Hematopoietic multipotent progenitor cell treated with erythropoietin and hydrocortisone succinate and interleukin-3 and kit ligand, for 15 days (in vitro differentiated cells): ENCODE measurements at places on chromosomes 4 and X.

DNA sequence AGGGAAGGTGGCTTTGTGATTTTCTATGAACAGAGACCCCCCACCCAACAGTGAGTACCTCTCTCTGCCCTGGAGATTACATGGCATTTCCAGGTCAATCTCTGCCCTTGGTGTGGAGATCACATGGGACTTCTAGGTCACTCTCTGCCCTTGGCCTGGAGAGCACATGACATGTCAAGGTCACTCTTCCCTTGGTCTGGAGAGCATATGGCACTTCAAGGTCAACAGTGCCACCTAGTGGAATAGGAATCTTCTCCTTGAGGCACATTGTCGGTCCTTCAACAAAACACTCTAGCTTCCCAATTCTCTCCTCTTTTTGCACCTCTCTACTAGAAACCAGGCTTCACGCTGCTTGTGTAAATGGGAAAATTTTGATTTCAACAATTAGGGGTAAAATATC is 66.2 kb upstream of the TACR3 start:
- DNase-seq: peak; percentile 4

GRCh38 chrX:44245733-44246132 is 97.7 kb downstream of the EFHC2 start:
- no peak for DNase-seq

- DNase-seq: no peak
Observed at GRCh38 chrX:124238268-124238667, 94.2 kb upstream of the TEX13D start.

DNA sequence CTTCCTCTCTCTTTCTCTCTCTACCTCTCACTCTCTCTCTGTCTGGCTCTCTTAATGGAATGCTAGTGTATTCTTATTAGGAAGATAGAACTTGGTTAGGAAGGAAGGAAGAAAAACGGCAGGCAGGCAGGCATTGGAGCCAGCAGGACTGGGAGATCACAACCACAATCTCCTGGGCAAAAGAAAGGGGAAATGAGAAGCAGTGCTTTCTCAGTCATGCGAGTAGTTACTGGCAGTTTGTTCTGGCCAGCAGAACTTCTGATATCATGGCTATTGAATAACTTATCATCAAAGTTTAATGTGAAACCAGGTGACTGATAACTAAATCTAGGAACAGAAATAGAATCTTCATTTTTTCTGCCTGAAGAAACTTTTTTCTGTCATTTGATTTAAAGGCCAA is 60.9 kb upstream of the PAGE1 start:
- no peak for DNase-seq

- no peak for DNase-seq
Observed at GRCh38 chrX:50705042-50705441, 109.0 kb downstream of the SHROOM4 start.

GRCh38 chr4:75321484-75321883 is 192.7 kb downstream of the RCHY1 start:
- DNase-seq: no peak

GRCh38 chrX:44906542-44906941 is 33.6 kb downstream of the KDM6A start:
- DNase-seq: no peak

GRCh38 chr4:110088670-110089069 is 109.7 kb downstream of the ELOVL6 start:
- DNase-seq: no peak

GRCh38 chrX:39895218-39896110 is 202.3 kb downstream of the BCOR start:
- DNase-seq: no peak

DNA sequence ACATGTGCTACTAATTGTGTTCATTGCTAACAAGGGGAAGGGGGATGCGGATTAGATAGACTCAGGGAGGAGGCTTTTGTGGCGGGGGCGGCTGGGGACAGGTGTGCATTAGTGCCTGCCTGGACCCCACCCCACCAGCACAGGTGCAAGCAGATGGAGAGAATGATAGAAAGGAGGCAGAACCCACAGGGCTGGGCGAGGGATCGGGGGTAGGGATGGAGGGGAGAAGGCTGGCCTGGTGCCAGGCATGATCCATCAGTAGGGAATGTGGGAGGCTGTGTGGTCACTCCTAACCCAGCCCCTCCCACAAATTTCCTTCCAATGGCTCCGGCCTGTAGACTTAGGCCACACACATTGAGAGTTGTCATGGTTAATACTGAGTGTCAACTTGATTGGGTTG is 30.5 kb upstream of the CRMP1 start:
- no peak for DNase-seq

- no peak for DNase-seq
Observed at GRCh38 chr4:76737180-76737579, 160.8 kb downstream of the SOWAHB start.

DNA sequence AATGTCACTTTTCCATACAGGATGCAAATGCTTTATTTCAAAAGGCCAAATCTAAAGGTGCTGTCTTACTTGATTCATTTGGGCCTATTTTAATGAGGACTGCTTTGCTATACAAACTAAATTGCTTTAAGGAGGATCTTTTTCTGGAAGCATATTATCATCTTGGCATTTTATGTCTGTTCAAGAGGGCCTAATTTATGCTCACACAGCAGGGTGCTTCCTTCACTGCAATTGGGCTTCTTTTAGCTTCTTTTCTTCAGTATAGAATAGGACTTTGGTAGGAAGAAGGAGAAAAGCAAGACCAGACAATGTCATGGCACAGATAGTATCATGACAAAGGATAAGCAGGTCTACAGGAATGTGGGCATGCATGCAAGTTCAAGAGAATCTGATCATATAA is 222.4 kb upstream of the ANKRD50 start:
- no peak for DNase-seq

DNA sequence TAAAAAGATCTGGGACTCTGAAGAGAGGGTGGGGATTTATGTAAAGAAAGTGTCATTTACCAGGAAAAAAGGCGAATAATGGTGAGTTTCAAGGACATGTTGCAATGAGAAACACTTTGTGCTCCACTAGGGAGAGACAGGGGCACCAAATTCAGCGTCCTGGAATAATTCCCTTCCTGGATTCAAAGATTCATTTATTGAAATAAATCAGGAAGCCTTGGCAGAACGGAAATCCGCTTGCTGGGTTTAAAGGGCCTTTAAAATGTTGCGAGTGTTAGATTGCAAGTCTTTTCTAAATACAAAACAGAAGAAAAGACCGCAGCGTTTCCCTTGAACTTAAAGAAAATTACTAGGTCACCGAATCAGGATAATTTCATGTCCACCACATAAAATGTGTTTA is 3.8 kb upstream of the ZIC3 start:
- DNase-seq: no peak

GRCh38 chr4:601612-602558 is 23.5 kb upstream of the PDE6B start:
- DNase-seq: no peak

- DNase-seq: no peak
Observed at GRCh38 chrX:72137846-72138495, 6.3 kb upstream of the RTL5 start.

GRCh38 chr4:76947369-76947768 is 2.2 kb upstream of the SEPTIN11 start:
- DNase-seq: peak; percentile 11

- no peak for DNase-seq
Observed at GRCh38 chr4:162506253-162506652, 342.5 kb upstream of the FSTL5 start.

DNA sequence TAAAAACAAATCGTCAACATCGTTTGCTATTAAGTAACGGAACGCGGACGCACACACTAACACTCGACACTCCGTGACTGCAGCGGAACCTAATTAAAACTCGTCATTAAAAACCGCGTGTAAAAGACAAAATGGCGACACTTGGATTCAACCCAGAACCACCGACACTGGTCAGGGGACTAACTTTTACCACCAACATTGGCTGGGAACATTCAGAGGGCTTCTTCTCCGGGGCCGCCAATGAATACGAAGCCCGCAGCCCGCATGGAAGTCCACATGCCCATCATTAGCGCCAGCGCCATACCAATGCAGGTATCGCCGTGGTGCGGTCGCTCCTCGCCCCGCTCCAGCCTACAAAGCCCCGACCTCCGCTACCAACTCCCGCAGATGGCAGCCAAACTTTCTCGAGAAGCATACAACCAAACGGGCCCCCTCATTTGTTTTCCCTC is 498 bp downstream of the RBMX start:
- peak; percentile 45 for DNase-seq

- DNase-seq: no peak
Observed at GRCh38 chr4:121150003-121150402, 14.1 kb downstream of the TNIP3 start.

GRCh38 chr4:112819729-112820128 is 182.8 kb downstream of the LARP7 start:
- no peak for DNase-seq

GRCh38 chr4:42513748-42514492 is 116.6 kb downstream of the SHISA3 start:
- no peak for DNase-seq

GRCh38 chr4:114358901-114359300 is 239.7 kb upstream of the UGT8 start:
- no peak for DNase-seq

- DNase-seq: no peak
Observed at GRCh38 chr4:14985161-14985560, 17.1 kb upstream of the CPEB2 start.

GRCh38 chr4:32624943-32625603 is 1904.9 kb downstream of the PCDH7 start:
- DNase-seq: no peak

- DNase-seq: peak; percentile 59
Observed at GRCh38 chrX:70433848-70434351, 10.7 kb upstream of the DLG3 start.

GRCh38 chrX:46912098-46912602 is at the start of gene JADE3:
JADE3 (plus strand) TSS chrX:46912421; CDS start chrX:46984895, 72,474 bp downstream.
- DNase-seq: peak; percentile 2

- DNase-seq: no peak
Observed at GRCh38 chr4:149211876-149212275, 603.8 kb downstream of the IQCM start.

DNA sequence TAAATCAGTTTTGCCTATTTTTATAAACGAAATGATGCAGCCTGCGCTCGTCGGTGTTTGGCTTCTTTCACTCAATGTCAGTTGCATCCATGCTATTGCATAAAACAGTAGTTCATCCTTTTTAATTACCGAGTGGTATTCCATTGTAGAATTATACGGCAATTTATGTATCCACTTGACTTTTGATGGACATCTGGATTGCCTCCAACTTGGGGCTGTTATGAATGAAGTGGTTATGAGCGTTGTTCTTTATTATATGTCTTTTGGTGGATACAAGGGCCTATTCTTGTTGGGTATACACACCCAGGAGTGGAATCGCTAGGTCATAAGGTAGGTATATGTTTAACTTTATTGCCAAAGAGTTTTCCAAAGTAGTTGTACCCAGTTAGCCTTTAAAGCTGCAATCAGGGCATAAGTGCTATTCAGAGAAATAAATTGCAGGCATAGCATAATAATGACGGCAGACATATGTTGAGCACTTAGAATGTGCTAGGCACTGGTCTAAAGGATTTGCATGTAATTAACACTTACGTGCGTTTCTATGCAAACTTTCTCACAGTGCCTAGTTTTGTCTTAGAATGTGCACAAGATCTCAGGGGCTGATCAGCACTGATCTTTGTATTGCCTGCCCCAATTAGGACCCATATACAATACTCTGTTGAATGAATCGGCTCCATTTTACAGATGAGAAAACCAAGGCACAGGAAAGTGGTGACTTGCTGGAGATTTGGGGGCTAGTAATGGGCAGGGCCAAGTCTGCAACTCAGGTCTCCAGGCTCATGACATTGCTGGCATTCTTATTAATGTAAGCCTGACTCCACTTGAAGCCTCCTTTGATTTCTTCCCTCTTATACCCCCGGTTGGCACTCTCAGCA is 407.0 kb downstream of the BCOR start:
- DNase-seq: no peak

DNA sequence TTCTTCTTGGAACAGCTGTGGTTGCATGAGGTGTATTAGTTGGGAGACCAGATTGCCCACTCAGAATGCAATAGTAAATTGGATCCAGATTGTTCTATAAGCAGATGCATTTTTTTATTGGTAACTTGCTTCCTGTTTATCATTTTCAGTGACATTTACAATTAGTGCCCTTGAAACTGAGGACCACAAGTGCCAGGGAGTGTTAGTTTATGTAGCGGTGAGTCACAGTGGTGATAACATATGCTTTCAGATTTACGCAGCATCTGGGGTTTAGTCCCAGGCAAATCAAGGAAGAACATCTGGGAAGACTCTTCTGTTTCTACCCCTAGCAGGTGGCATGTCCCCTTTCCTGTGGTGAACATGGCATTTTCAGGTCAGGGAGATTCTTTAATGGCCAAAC is 24.1 kb downstream of the FRMPD4 start:
- DNase-seq: no peak

- DNase-seq: no peak
Observed at GRCh38 chr4:932713-933070, 432 bp downstream of the TMEM175 start.

DNA sequence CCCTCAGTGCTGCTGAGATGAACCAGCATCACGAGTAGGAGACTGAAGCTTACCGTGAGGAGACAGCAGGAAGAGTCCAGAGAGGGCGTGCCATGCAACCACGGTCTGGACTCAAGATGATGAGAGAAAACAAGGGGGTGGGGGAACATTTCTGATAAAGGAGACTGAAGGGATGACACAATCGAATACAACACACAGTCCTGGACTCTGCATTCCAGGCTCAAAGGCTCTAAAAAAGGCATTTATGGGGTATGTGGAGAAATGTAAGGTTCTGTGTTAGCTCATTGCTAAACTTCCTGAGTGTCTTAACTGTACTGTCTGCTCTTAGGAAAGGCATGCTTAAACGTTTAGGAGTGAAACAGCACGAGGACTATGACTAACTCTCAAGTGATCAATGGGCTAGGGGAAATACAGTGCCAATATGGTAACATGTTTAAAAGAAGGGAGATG is 20.6 kb upstream of the IRAK1 start:
- DNase-seq: no peak

DNA sequence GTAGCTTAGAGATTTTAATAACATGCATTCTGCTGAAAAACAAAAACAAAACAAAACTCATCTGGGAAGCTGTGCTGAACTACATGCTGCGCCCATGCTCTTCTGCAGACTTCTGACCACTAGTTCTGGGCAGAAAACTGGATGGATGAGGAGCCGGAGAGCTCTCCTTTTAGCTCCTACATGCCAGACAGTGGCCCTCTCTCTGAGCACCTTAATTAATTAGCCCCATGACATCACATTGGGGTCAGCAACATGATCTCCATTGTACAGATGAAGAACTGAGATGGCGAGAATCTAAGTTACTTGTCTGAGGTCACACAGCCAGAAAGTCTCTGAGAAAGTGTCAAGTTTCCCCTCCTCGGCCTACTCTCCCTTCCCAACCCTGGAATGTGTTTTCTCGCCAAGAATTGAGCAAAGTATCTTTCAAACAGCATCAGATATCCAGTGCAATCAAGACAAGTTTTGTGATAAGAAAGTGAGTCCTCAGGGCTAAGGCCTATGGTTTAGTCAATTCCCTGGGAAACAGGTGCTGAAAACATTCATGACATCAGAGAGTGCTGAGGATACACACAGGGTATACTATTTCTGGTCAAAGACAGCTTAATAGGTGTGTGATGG is 21.6 kb downstream of the SCD5 start:
- no peak for DNase-seq

GRCh38 chr4:69718396-69719271 is 41.8 kb downstream of the SULT1B1 start:
- no peak for DNase-seq
